ENCODE measurements at places on chromosomes 6 and 20. TPM values are rescaled to one million over a fixed set of nuclear protein-coding genes. Genes with fewer than 3 reads are reported as not detected.

- H3K27ac ChIP-seq = no peak overlapping the region
- no peak for DNase-seq
- no peaks in the 10 kb centered on the region for H3K4me1 ChIP-seq
- no peaks in the 10 kb centered on the region for H3K36me3 ChIP-seq
These were observed 60.7 kb downstream of the DTNBP1 start for GRCh38 chr6:15602154-15602553.

Gene OXT
- total RNA-seq = not detected

GRCh38 chr20:19973961-19974629, 43.1 kb upstream of the NAA20 start:
- no peaks in the 10 kb centered on the region for H3K36me3 ChIP-seq
- no peaks in the 10 kb centered on the region for H3K27me3 ChIP-seq
- peaks cover 43% of the 10 kb centered on the region for H3K4me1 ChIP-seq
- peak; percentile 79 for DNase-seq

DNA sequence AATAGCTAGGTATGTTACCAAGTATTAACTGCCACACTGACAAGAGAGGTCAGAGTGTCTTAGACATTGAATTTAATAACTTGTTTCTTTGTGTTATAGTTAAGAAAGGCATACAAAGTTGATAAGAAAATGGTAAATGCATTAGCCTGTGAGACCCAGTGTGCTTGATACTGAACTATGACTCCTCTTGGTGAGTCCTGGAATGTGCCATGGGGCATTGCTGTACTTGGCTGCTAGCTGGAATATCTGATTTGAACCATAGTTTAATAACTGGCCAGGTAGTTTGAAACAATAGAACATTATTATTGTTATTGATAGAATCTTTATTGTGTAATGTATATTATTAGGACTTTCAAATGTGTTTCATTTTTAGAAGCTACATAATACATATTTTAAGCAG, 70.0 kb downstream of the ZFAND3 start:
- DNase-seq = no peak
- H3K27me3 ChIP-seq = no peaks in the 10 kb centered on the region
- H3K36me3 ChIP-seq = no peaks in the 10 kb centered on the region
- peaks cover 9% of the 10 kb centered on the region for H3K4me1 ChIP-seq
- H3K27ac ChIP-seq = no peak overlapping the region

DNA sequence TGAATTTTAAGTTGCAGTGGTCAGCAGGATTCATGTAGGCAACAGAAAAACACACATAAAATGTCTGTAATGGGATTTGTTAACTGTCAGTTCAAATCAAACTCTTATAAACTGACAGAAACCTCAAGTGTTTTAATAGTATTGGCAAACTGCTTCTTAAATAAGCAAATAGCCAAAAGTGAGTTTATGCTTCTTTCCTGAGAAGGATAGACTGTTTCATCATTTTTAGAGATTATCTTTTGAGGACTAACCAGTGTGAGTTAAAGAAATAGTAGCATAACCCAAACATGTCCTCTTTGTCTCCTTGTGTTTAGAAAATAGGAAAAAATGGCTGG, 68.0 kb downstream of the AIG1 start:
- H3K36me3 ChIP-seq = no peaks in the 10 kb centered on the region
- H3K4me1 ChIP-seq = no peaks in the 10 kb centered on the region
- no peak for DNase-seq
- H3K27ac ChIP-seq = no peak overlapping the region
- no peak overlapping the region for H3K4me3 ChIP-seq

DNA sequence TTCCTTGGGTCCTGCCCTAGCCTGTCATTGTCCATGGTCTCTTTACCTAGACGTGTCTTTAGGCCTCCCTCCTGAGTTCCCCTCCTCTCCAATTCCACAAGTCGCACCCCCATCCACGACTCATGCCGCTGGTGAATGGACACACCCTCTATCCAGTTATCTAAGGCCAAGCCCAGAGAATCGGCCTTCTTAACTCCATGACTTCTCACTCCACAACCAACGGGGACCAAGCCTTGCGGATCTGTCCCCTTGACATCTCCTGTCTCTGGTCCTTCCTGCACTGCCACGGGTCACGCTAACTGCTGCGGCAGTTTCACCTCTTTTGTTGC, 7.0 kb upstream of the RREB1 start:
- H3K4me1 ChIP-seq = no peaks in the 10 kb centered on the region
- no peak for DNase-seq
- H3K27me3 ChIP-seq = no peaks in the 10 kb centered on the region
- no peak overlapping the region for H3K4me3 ChIP-seq
- H3K27ac ChIP-seq = no peak overlapping the region

Gene EBF4
- total RNA-seq = 9.6 TPM

DNA sequence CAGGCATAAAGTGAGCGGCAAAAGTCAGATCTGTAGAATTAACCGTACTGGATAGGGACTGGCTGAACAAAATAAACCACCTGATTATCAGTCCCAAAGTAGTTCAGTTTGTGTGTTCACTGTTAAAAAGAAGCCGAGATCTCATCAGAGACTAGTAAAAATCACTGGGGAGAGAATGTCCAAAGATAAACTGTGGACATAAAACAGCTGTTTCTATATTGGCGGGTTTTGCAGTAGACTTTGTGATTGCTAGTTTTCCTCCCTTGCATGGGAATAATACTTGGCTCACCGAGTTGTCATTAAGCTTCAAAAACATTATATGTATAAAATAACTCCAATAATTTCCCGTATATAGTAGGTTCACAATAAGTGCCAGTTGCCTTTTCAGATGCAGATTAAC, 114.2 kb upstream of the ID4 start:
- DNase-seq = no peak
- H3K4me1 ChIP-seq = no peaks in the 10 kb centered on the region
- H3K27ac ChIP-seq = no peak overlapping the region
- H3K27me3 ChIP-seq = no peaks in the 10 kb centered on the region
- no peaks in the 10 kb centered on the region for H3K36me3 ChIP-seq

DNA sequence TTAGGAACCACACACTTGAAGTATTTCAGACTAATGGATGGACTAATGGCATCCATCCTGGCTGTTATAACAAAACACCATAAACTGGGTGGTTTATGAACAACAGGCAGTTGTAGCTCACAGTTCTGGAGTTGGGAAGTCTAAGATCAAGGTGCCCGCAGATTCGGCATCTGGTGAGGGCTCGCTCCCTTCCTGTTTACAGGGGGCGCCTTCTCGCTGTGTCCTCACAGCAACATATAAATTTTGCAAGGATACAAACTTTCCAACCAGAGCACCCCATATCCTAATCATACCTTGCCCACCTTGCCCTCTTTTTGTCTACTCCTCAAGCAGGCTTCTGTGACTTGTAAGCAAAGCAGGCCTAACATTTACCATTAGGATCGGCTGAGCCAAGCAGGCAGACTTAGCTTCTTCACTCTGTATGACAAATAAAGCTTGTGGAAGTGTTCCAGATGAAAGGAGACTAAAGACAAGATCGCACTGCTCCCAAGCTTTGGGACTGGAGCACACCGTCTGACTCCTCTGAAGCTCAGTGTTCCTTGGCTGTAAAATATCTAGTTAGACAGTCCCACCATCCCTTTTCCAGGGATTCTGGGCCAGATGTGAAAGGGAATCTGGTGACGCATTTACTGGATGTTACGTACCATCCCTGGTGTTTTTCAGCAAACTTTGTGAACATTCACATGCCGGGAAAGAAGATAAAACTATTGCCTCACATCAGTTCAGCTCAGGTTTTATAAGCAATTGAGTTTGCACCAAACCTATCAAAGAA, 34.9 kb downstream of the GFOD1 start:
- DNase-seq = no peak
- no peaks in the 10 kb centered on the region for H3K27me3 ChIP-seq
- H3K4me1 ChIP-seq = peaks cover 8% of the 10 kb centered on the region
- H3K36me3 ChIP-seq = no peaks in the 10 kb centered on the region

- peak within 1 kb of the TSS; percentile 85 for H3K27ac ChIP-seq
- H3K4me3 ChIP-seq = peak within 1 kb of the TSS; percentile 3
- peak; percentile 82 for DNase-seq
- peaks cover 15% of the 10 kb centered on the region for H3K4me1 ChIP-seq
- H3K27me3 ChIP-seq = no peaks in the 10 kb centered on the region
- no peaks in the 10 kb centered on the region for H3K36me3 ChIP-seq
These were observed at the start of gene BFSP1 for GRCh38 chr20:17530716-17531664. Gene BFSP1, minus strand, starts transcription at chr20:17531379. Its CDS starts 50 bp downstream, at chr20:17531329.

GRCh38 chr6:37525460-37526357, 26.0 kb upstream of the CCDC167 start:
- H3K27ac ChIP-seq = no peak overlapping the region
- H3K36me3 ChIP-seq = no peaks in the 10 kb centered on the region
- H3K27me3 ChIP-seq = no peaks in the 10 kb centered on the region
- H3K4me3 ChIP-seq = no peak overlapping the region

GRCh38 chr20:54431156-54431944, 44.0 kb upstream of the DOK5 start:
- H3K27me3 ChIP-seq = no peaks in the 10 kb centered on the region
- H3K4me3 ChIP-seq = no peak overlapping the region
- H3K4me1 ChIP-seq = peaks cover 29% of the 10 kb centered on the region
- no peak for DNase-seq
- H3K36me3 ChIP-seq = no peaks in the 10 kb centered on the region

GRCh38 chr6:313917-314316, 21.6 kb downstream of the DUSP22 start:
- H3K36me3 ChIP-seq = no peaks in the 10 kb centered on the region
- no peaks in the 10 kb centered on the region for H3K27me3 ChIP-seq
- H3K4me1 ChIP-seq = peaks cover 6% of the 10 kb centered on the region
- DNase-seq = no peak
- H3K27ac ChIP-seq = no peak overlapping the region

DNA sequence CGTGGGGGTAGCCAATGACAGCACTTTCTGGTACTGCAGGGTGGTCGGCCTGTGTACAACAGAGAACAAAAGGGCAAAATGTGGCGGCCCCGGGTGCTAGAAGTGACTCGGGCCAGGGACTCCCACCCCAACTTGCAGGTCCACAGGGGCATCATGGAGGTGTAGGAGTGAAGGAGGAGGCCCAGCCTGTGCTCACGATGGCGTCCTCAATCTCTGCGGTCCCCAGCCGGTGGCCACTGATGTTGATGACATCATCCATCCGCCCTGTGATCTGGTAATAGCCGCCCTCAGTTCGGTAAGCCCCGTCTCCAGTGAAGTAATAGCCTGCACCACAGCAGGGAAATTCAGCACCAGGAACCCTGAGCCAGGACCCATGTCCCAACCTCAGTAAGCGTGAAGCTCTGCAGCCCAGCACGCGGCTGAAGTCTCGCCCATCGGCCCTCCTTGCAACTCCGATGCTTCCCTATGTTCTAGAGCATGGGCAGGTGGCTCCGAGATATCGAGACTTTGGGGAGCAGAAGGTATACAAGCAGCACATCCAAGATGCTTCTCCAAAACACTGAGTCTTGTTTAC, 20.2 kb upstream of the APMAP start:
- peak; percentile 1 for DNase-seq
- H3K4me3 ChIP-seq = no peak overlapping the region
- H3K27me3 ChIP-seq = no peaks in the 10 kb centered on the region

GRCh38 chr6:168299541-168300511, 19.8 kb downstream of the DACT2 start:
- no peaks in the 10 kb centered on the region for H3K36me3 ChIP-seq
- H3K27me3 ChIP-seq = no peaks in the 10 kb centered on the region
- no peak overlapping the region for H3K27ac ChIP-seq
- H3K4me3 ChIP-seq = no peak overlapping the region

DNA sequence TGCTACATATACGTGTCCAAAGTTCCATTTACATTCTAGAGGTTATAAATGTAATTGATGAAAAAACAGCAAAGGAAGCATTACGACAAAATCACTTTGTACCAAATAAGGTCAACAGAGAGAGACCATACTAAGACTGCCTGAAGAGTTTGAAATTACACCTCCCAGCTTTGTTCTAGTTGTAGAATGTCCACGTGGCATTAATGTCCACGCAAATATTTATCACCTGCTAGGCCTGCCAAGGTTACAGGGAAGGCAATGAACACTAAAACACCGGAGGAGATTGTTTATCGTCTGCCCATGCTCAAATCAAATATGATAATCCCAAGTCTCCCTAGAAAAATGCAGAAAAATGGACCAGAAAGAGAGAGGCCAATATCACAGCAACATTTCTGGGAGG, 6.2 kb downstream of the RALGAPA2 start:
- peak; percentile 27 for DNase-seq
- H3K4me1 ChIP-seq = peaks cover 59% of the 10 kb centered on the region
- H3K36me3 ChIP-seq = no peaks in the 10 kb centered on the region
- no peak overlapping the region for H3K4me3 ChIP-seq
- no peaks in the 10 kb centered on the region for H3K27me3 ChIP-seq
- H3K27ac ChIP-seq = no peak overlapping the region

DNA sequence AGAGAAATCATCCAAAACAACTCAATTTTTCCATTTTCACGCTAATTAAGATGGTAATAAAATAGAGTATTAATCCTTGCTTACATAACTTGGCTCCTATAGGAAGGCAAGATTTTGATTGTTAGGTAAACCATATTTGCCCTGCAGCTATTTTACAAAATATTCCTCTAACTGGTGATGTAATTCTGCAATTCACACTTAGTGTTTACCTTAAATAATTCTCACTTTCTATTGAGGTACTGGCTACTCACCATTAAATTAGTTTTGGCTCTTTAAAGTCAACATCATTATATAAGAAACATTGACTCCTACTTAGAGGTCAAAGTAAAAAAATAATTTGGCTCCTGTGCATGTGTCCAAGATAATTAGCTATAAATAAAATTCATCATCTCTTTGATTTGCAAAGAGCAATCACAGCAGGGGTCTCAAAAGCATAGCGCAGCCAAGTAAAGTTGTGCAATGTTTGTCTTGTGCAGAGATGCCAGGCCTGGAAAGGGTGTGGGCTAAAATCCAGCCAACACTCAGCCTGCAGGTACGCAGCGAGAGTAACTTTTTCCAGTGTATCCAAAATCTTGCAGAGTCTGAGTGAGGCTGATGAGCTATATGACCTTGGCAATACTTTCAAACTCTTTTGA, 501.2 kb downstream of the MMUT start:
- H3K4me1 ChIP-seq = no peaks in the 10 kb centered on the region
- H3K4me3 ChIP-seq = no peak overlapping the region
- H3K36me3 ChIP-seq = no peaks in the 10 kb centered on the region
- no peaks in the 10 kb centered on the region for H3K27me3 ChIP-seq
- DNase-seq = no peak

DNA sequence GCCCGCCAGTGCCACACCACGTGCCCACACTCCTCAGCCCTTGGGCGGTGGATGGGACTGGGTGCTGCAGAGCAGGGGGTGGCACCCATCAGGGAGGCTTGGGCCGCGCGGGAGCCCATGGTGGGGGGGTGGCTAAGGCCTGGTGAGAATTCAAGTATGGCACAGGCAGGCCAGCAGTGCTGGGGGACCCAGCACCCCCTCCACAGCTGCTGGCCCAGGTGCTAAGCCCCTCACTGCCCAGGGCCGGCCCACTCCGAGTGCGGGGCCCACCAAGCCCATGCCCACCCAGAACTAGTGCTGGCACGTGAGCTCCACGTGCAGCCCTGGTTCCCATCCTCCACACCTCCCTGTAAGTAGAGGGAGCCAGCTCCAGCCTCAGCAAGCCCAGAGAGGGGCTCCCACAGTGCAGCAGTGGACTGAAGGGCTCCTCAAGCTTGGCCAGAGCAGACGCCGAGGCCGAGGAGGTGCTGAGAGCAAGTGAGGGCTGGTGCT, 1091.1 kb upstream of the GJE1 start:
- H3K36me3 ChIP-seq = no peaks in the 10 kb centered on the region
- no peaks in the 10 kb centered on the region for H3K4me1 ChIP-seq
- H3K27me3 ChIP-seq = no peaks in the 10 kb centered on the region
- H3K27ac ChIP-seq = no peak overlapping the region

GRCh38 chr6:11126876-11127275, 15.4 kb upstream of the ERVFRD-1 start:
- H3K27ac ChIP-seq = no peak overlapping the region
- no peak for DNase-seq
- H3K27me3 ChIP-seq = no peaks in the 10 kb centered on the region
- no peaks in the 10 kb centered on the region for H3K36me3 ChIP-seq

GRCh38 chr6:118281291-118281690, 266.8 kb upstream of the PLN start:
- H3K4me3 ChIP-seq = no peak overlapping the region
- no peak for DNase-seq
- no peak overlapping the region for H3K27ac ChIP-seq
- no peaks in the 10 kb centered on the region for H3K27me3 ChIP-seq
- H3K4me1 ChIP-seq = no peaks in the 10 kb centered on the region
- no peaks in the 10 kb centered on the region for H3K36me3 ChIP-seq
